ENCODE measurements at places on chromosomes 3 and 15.

- DNase-seq, result no peak
Observed at GRCh38 chr15:85318732-85319076, 61.7 kb upstream of the AKAP13 start.

GRCh38 chr3:151155409-151156128, 47.4 kb downstream of the GPR171 start:
- DNase-seq, result no peak

DNA sequence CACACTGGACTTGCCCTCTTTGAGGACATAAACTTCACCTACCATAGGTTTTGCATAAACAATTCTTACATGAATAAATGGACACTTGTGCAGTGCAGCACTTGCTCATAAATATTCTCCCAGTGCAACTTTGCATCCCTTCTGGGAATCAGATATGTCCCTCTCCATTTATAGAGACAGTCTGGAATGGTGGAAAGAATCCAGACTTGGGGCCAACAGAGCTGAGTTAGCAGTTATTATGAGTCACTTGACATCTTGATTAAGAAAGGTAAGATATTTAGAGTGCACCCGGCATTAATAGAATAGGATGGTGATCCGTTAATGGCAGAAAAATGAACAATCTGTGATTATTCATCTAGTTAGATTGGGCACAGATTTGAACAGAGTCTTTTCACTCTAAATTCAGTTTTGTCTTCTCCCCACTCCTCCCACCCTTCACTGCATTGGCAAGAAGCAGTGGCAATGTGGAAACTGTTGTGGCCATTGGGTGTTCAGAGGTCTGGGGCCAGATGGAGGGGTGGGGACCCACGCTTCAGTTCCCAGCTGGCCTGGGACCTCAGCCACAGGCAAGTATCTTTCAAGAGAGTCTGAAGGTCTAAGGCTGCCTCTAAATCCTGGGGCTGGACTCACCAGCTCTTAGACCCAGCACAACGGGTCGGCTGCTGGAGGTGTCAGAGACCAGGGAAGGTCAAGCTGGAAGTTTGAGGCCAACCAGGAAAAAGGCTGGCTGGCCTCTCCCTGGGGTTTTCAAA, 58.9 kb upstream of the KY start:
- no peak for DNase-seq

DNA sequence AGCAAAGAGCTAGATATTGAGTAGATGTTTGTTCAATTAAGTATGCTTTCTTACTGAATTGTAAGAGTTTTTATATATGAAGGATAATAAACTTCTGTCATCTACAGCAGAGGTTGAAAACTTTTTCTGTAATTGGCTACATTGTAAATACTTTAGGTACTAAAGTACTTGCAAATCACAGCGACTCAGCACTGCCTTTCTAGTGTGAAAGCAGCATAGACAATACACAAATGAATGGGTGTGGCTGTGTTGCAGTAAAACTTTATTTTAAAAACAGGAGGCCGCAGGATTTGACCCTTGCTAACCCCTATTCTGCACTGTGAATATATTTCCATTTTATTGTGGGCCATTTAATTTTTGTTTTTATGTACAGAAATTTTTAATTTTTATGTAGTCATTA, 104.3 kb upstream of the TMC3 start:
- DNase-seq, result no peak

DNA sequence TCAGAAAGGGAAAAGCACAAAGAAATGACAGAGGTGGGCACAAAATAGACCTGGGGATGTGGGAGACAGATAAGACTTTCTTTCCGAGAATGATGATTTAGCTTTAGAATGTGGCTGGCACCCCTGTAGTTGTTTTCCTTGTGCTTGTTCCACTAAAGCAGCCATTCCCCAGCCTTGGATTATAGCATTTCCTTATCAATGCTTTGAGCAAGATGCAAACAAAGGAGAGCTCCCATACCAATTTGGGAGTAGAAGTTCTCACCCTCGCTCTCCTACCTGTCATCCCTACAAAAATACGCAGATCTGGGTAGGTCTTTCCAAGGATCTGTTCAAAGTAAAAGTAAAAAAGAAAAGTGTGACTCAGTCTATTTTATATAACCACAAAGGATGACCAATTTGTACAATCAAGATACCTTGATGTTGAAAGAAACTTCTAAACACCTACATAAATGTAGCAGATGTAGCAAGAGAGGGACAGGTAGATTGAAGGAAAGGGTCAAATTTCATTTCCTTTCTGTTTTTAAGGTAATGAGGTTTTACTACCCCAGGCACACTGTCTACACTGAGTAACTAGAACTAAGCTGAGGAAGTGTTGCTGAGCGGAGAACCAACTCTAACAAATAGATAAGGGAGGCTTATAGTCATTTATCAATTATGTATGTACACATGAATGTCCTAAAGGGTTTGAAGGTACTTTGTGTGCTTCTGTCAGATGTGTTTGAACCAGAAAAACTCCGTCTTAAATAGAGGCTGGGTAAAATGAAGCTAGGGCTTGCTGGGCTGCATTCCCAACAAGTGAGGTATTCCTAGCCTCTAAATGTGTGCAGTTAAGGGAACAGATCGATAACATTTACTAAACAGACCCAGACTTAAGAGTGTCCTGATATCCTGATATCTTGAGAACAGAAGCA, 91.1 kb upstream of the LRRN1 start:
- no peak for DNase-seq

DNA sequence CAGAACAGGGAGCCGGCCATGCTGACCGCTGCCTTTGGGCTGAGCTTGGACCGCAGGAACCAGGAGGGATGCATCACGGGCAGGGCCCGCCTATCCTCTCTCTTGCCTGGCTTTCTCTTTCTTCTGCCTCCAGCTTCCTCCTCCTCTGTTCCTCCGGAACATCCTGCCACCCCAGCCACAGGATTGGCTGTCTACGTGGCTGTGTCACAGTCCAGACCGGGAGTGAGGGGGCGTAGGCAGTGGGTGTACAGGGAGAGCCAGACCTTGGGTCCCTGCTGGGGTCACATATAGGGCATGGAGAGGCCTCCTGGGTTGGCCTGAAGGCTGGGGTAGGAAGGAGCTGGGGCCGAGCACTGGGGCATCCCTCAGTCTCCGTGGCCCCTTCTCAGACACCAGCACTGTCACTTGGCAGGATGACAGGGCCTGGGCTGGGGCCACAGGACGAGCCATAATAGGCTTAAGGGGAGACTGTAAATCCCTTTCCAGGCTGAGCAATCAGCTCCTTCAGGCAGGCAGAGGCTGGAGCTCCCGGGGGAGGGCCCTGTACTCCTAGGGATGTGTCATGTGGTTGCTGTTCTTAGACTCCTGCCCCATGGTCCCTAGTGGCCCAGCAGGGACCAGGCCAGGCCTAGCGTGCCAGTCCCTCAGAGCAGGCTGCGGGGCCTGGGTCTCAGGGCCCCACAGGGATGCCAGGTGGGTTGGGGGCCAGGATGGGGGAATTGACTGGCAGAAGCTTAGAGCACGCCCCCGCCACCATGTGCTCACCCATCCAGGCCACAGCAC, 25.4 kb downstream of the LINGO1 start:
- DNase-seq, result no peak

DNA sequence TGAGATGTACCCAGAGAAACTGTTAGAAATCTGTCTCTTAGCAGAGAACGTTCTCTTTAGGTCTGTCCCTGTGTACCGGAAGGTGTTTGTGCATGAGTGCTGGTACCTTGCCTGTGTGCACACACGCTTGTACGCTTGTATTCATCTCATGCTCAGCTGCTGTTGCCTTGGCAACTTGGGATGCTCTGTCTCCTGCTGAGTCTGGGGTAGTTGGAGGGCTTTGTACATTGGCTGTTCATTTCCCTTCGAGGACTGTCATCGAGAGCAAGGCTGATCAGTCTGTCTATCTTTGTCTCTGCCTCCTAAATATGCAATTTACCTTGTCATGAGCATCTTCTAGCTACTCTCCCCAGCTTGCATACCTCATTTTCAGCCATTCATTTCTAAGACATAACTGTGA, 147.2 kb downstream of the SLCO3A1 start:
- peak; percentile 1 for DNase-seq

DNA sequence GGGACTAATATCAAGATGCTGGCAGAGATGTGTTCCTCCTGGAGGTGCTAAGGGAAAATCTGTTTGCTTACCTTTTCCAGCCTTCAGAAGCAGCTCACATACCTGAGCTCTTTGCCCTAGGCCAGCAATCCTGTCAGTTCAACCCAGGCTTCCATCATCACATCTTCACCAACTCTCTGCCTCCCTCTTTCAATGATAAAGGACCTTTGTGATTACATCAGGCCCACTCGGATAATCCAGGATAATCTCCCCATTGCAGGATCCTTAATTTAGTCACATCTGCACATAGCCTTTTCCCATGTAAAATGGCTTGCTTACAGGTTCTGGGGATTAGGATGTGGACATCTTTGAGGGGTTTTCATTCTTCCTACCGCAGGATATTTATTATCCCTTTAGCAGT, 58.3 kb downstream of the NSUN3 start:
- DNase-seq, result no peak

Measured in NCI-H1092 treated with DMSO at 0.1 percent for 48 hours (cell line).